NCI-H510A treated with DMSO at 0.1 percent for 48 hours (cell line): ENCODE measurements at places on chromosomes 12 and 14.

DNA sequence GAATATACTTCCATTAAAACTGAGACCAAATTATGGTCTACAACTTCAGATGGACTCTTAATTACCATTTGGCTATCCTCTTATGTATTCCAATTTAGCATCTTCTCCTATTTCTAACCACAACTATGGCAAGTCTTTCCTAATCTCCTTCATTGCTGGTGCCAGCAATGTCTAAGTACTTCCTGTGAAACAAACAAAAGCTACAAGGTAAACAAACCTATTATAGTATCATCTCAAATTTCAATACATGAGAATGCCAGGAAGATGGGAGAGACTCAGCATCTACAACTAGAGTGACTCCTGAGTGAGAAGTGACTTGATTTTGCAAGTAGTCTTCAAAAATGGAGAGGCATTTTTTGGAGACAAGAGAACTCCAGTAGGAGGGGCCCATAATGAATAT is 202.9 kb upstream of the ATXN7L3B start:
- peak; percentile 82 for DNase-seq

DNA sequence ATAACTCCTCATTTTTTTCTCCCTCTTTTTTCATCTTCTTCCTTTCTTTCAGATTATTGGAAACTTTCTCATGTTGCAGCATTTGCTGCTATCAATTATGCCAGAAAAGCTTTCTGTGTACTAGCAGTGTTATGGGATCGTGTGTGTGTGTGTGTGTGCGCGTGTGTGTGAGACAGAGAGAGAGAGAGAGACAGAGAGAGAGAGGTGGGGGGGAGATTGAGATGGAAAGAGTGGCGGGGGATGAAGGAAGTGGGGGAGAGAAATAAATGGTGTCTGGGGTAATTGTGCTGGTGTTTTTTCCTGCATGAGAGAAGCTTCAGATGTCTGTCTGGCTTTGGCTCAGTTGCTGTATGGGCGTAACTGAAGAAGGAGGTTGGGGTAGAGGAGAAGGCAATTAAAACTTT is 268.9 kb downstream of the RAD51B start:
- DNase-seq, result peak; percentile 16

DNA sequence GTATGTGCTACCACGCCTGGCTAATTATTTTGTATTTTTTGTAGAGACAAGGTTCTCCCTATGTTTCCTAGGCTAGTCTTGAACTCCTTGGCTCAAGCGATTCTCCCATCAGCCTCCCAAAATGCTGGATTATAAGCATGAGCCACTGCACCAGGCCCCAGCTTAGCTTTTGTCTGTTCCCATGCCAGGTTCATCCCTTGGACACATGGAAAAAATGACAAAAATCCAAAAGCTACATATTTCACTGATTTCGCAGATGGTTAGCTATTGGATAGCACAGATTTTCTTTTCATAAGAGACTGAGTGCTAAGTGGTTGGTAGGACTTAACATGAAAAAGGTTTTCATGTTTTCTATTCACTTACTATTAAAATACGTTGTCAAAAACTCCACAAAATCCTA is 286.6 kb upstream of the KITLG start:
- DNase-seq, result no peak

DNA sequence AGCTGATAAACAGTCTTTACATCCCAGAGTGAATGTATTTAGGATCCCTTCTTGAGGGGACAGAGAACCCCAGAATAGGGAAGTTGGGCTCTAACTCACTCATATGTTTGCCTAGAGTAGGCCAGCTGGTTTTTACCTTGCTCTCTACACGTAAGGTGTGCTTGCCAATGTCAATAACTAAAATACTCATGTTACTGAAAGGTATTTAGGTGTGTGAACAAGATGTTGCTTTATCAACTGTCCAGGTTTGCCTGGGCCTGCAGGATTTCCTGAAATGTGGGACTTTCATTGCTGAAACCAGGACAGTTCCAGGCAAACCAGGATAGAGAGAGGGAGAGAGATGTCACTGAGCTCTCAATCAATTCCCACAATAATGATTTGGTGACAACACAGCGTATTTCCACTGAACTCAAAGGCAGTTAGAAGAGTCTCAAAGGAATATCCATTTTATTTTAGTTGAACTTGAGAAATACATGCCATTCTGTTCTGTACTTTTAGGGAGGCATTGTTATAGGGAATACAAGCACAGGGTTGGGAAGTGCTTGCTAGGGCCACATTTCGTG is 171.7 kb downstream of the NRXN3 start:
- DNase-seq, result peak; percentile 57

GRCh38 chr12:124667506-124668326 is 100.3 kb upstream of the NCOR2 start:
- DNase-seq, result peak; percentile 89

GRCh38 chr12:54437243-54437642 is 18.2 kb upstream of the ITGA5 start:
- no peak for DNase-seq

DNA sequence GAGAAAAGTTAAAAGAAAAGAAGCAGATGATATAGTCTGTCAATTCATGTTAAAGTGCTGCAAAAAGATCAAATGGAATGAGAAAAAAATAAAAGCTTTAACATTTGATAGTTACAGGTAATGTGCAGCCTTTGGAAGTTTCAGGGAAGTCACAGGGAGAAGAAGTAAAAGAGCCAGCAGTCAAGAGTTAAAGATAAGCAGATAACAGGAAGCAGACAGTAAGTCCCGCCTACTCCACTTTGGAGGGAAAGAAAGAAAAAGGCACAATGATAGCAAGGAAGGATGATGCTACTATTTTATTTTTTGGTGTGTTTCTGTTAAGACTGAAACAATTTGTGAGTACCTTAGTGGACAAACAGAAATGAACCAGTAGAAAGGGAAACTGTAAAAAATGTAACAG is 111.1 kb upstream of the KRR1 start:
- no peak for DNase-seq

DNA sequence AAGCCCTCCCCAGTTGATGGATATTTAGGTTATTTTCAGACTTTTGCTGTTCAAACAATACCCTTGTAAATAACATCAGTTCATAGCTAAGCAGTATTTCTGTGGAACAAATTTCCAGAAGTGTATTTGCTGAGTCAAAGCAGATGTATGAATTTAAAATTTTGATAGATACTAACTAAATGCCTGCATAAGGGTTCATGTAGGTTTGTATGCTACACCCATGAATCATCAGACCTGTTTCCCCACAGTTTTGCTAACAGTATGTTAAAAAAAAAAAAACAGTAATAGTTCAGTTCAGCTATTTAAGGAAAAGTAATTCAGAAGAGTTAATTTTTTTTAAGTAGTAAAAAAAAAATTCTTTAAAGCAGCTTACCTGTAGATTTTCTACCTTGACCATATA is 236.1 kb upstream of the DIO2 start:
- DNase-seq, result no peak

DNA sequence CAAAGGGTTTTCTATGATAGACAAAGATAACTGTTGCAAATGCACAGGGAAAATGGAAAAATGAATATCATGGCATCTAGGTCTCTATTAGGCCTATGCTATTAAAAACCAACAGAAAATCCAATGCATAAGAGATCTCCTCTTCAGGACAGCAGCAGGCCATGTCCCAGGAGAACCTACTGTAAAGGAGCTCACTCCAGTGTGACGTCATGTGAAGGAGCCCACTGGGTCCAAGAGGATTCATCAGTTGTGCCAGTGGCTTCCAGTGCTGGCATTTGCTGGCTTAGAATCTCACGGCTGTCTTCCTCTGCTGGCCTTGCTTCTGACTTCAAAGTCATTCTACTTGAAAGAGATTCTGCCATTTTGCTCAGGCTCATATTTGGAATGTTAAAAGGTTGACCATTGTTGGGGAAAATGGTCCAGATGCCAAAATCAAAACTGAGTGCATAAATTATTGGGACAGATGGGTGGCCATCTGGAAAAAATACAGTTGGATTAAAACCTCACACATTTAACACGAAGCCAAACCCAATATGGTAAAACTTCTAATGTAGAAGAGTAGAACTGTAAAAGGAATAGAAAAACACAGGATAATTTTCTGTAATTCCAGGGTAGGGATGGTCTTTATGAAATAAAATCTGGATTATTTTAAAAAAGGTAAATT is 75.4 kb upstream of the ARID2 start:
- no peak for DNase-seq

DNA sequence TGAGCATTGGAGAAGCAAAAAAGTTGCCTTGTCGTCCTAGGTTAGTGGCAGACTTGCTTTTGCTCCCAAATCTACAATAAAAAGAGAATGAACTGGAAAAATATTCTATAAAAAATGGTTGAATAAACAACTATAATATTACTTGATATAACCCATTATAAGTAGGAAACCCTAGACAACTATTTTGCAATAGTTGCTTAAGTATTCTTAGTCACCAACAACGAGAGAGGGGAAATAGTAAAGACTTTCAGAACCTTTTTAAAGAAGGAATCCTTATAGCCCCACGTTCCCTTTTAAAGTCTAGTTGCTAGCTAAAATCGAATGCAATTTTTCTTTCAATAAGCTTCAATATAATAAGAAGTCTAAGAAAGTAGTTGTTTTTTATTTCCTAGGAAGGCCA is 17.5 kb downstream of the AQP6 start:
- DNase-seq, result no peak

DNA sequence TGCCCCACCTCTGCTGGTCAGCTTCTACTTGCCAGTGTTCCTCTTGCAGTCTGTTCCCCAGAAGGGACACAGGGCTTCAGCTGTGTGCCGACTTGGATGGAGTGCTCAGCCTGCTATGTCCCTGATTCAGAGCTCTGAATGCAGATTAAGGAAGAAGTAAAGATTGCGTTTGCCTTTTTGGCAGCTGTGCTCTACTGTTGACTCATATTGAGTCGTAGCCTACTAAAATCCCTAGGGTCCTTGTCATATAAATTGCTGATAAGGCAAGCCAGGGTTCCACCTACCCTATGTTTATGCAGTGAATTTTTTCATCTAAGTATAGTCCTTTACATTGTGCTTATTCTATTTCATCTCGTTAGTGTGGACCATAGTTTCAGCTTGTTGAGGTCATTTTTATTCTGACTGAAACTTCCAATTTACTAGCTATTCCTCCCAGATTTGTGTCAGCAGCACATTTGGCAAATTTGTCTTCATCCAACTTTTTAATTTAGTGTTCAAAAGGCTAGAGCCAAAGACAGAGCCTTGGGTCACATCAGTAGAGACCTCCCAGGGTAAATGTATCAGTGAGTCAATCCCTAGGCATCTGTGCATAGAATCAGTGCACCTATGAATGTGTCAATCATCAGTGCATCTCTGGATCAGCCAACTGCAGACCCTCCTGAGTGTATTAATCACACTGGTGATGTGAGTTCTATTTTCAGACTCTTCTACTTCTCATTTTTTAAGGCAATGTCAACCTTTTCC is 31.9 kb downstream of the CACNA1C start:
- no peak for DNase-seq

- DNase-seq, result no peak
Observed at GRCh38 chr12:106107566-106107965, 31.2 kb downstream of the NUAK1 start.

DNA sequence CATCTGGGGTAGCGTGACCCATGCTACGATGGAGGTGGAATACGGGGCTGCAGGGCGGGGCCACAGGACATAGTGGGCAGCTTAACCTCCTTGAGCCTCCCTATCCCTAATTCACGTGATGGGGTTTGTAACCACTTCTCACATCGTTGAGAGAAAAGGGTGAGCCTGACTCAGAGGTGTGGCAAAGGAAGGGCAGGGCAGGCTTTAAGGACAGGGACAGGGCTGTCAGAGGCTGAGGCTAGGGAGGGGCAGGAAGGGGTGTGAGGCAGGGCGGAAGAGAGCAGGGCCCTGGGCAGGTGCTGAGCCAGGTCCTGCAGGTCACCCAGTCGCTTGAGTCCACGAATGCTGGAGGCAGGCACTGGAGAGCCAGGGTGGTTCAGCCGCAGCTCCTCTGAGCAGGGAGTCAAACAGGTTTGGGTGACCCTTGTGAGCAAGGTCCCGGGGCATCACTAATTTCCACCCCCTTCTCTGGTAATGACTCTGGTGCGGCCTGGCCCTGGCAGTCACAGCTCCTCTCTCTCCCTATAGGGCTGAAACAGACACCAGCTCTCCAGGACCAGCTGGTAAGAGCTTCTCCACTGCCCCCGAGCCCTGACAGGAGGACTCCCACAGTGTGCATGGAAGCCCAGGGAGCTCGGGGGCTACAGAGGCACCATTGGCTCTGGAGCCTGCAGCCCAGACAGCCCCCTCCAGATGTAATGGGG is 7.5 kb upstream of the AQP2 start:
- no peak for DNase-seq

- DNase-seq, result no peak
Observed at GRCh38 chr12:123952037-123952436, 20.6 kb downstream of the CCDC92 start.

GRCh38 chr12:51152953-51153352 is 20.0 kb downstream of the TFCP2 start:
- no peak for DNase-seq

- DNase-seq, result peak; percentile 31
Observed at GRCh38 chr14:104224506-104225277, 86.3 kb downstream of the KIF26A start.

DNA sequence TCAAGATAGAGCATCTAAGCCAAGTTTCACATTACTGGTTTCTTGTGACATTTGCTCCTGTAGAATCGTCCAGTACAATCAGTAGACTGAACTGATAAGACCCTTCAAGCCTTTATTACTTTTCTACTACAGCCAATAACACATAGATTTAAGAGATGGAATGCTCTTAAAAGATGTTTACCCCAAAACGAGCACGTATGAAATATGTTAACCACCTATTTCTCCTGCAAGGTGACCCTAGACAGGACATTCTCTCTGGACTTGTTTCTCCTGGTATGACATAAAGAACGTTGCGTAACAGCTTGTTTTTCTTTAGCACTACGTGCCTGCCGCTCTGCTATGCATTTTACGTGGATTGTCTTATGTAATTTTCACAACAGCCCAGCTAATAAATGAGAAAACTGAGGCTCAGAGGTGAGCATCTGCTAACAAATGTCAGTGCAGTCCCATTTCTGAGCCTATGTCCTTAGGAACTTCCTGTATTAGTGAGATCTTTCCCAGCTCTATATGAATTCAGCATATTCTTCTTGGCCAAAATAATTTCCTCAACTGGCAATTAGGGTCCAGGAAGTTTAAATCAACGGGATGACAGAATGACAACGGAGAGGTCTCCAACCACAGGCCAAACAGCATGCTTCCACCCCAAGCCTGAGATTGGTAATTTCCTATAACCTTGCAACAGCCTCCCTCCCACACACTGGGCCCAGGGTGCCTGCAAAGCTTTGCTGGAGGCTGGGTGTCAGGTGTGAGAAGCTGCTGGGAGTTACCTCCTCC is 3.7 kb downstream of the NFKBIA start:
- DNase-seq, result no peak

- peak; percentile 5 for DNase-seq
Observed at GRCh38 chr12:121894633-121895032, 6.0 kb downstream of the PSMD9 start.
